Activated T-helper 1 cell treated with anti-CD3 and anti-CD28 coated beads, Interleukin-12 subunit alpha, Interleukin-12 subunit beta, Interleukin-2, Interleukin-4 antibody, amounts not matched to agents 30 ng/mL and 10 ng/mL and 1 ng/mL, durations not matched to agents 14 hours and 24 hours and 36 hours (primary cell): ENCODE measurements at places on chromosomes 7 and 10. TPM values are rescaled to one million over a fixed set of nuclear protein-coding genes. Genes with fewer than 3 reads are reported as not detected.
A peak's percentile ranks its signal among the peaks of the same experiment; 100 is the strongest.

DNA sequence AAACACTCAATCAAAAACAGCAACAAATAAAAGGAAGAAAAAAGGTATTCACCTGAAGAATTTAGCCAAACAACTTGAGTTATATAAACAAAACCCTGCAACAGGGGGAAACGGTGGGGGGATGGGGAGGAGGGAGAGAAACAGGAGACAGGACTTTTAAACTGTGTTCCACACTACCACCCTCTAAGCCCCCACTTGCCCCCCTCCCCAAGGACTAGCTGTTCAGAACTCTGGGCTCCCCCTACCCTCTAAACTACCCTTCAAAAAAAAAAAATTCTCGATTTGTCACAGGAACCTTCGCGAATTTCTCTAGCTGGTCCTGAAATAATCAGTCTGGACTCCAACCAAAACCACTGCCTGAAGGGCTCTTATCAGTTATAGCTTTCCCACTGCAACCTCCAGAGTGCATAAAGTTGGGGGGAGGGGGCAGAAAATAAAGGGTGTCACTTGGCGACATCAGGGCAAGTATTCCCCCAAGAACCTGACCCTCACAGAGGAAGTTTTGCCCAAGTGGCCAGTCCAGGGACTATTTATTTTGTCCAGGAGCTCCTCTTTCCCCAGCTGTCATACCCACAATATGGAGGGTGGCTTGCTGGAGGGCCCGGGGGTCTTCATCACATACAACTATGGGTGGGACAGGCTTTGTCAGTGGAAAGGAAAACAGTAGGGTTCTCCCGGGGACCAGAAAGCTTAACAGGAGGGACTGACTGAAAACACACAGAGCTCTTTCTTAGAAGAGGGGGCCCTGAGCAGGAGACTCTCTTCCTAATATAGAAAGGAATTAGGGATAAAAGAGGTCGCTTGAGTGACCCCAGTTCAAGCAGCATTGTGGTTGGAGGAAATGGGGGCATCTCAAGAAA, 1.3 kb downstream of the UBE2H start:
- H3K4me1 ChIP-seq, result peaks cover 19% of the 10 kb centered on the region
- H3K36me3 ChIP-seq, result peaks cover 5% of the 10 kb centered on the region

GRCh38 chr7:116952635-116953371, 498 bp upstream of the ST7 start:
- no peak for DNase-seq
- peak overlapping the region; percentile 76 for H3K4me3 ChIP-seq
- peaks cover 4% of the 10 kb centered on the region for H3K36me3 ChIP-seq
- peaks cover 20% of the 10 kb centered on the region for H3K27me3 ChIP-seq

DNA sequence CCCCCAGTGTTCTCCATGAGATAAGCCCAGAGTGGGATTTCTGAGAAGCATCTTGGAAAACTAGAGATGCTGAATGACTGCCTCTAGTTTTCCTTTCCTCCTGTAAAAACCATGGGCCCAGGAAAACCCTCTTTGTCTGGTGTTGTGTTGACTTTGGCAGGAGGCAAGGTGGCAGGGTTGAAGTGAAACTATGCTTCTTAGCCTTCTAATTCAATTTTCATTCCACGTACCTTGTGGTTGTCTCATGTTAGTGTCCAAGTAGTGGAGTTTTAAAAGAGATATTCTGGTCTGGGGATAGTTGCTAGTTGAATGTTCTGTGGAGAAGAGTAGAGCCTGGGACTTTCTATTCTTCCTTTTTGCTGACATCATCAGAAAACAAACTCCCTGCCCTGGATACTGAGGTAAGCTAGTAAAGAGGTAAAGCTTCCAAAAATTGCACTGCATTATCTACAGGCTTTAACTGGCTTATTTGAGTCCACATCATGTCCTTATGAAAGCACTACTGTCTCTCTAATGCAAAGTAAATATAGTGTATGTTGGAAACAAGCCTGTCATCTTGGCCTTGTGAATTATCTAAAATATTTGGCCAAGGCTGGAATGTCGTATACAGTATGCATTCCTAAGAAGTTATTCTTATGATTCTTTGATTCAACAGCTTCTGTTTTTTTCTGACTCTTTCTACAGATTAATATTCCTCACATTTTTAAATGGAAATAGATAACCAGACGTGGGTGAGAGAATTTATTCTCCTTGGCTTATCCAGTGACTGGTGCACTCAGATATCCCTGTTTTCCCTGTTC, at the start of gene OR2F2:
Gene OR2F2, plus strand, starts transcription at position 708 of the 800 bp plus-strand sequence. Its CDS starts 0 bp downstream, at position 708.
- H3K36me3 ChIP-seq, result no peaks in the 10 kb centered on the region
- H3K4me3 ChIP-seq, result no peak within 1 kb of the TSS
- no peak within 1 kb of the TSS for H3K27ac ChIP-seq
- peaks cover 4% of the 10 kb centered on the region for H3K27me3 ChIP-seq

DNA sequence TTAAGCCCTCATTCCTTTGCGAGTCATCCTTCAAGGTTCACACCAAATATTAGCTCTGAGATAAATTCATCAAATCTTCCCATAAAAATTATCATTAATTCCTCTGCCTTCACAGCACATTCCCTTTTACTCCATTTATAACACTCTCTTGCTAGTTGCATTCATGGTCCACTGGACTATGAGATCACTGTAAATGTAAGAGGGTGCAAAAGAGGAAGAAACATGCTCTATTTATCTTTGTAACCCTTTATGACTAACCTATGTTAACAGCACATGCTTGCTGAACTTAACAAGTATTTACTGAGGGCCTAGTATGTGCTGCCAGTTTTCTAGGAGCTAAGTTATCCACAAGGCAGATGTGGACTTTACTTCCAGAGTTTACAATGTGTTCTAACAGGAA, 86.7 kb upstream of the TMEM168 start:
- no peak overlapping the region for H3K27ac ChIP-seq
- no peaks in the 10 kb centered on the region for H3K27me3 ChIP-seq
- no peak for DNase-seq
- H3K36me3 ChIP-seq, result peaks cover 4% of the 10 kb centered on the region
- H3K4me3 ChIP-seq, result no peak overlapping the region

DNA sequence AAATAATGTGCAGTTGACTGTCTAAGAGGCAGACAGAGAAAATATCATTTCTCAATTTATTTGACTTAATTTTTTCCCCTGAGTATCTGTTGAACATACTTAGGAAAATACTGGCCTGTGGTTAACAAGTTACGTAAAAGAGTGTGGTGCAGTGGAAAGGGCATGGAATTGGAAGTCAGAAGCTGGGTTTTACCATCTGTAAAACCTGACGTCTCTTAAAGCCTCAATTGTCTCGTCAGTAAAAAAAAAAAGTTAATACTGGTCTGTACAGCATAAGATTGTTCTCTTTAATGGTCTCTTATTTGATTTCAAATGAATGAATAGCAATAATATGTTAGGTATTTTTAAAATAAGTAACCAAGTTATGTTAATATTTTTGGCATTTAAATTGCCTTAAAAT, 67.8 kb downstream of the PHTF2 start:
- no peaks in the 10 kb centered on the region for H3K27me3 ChIP-seq
- no peak overlapping the region for H3K27ac ChIP-seq
- H3K36me3 ChIP-seq, result peaks cover 7% of the 10 kb centered on the region
- H3K4me1 ChIP-seq, result no peaks in the 10 kb centered on the region

DNA sequence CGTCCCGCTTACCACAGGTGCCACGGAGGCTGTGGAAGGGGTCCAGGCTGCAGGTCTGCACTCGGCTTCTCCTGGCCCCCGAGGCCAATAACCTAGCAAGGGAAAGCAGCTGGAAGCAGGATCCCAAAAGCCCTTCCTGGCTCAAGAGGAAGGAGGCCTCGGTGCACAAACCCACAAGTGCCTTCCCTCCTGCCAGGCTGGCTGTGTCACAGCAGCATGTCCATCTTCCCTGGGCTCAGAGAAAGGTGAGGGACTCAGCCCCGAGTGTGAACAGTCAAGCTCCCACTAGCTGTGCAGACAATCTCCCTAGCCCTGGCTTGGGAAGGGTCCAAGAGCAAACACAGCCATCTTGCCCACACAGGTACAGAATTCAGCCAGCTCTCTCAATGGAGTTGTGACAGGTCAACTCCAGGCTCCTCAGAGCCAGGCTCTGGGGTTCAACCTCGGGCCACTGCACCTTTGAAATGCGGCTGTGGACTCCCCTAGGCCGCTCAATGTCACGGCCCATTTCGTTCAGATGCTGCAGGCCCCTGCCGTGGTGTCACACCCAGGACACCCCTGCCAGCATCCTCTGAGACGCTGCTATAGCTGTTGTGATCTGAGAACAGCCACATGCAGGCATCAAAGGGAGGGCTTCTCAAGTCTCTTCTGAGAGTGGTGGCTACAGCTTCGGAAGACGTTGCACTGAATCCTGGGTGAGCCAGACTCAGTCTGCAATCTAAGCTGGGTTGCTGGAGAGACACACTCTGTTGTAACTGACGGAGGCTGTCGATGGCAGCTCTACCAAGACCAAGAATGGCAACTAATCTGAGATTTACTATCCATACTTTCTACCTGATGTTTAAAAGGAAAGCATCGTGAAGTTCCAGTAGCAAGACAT, 137.9 kb downstream of the DIP2C start:
- no peak overlapping the region for H3K27ac ChIP-seq
- H3K36me3 ChIP-seq, result no peaks in the 10 kb centered on the region
- no peak for DNase-seq
- no peaks in the 10 kb centered on the region for H3K4me1 ChIP-seq
- peaks cover 10% of the 10 kb centered on the region for H3K27me3 ChIP-seq
- no peak overlapping the region for H3K4me3 ChIP-seq

GRCh38 chr7:33932832-33933468, 27.6 kb downstream of the BMPER start:
- no peak overlapping the region for H3K4me3 ChIP-seq
- peaks cover 6% of the 10 kb centered on the region for H3K27me3 ChIP-seq
- H3K27ac ChIP-seq, result no peak overlapping the region
- H3K36me3 ChIP-seq, result no peaks in the 10 kb centered on the region
- no peaks in the 10 kb centered on the region for H3K4me1 ChIP-seq
- peak; percentile 36 for DNase-seq

GRCh38 chr7:135650831-135651573, 11.3 kb upstream of the STMP1 start:
- no peak overlapping the region for H3K4me3 ChIP-seq
- H3K4me1 ChIP-seq, result no peaks in the 10 kb centered on the region
- no peaks in the 10 kb centered on the region for H3K27me3 ChIP-seq
- no peak for DNase-seq
- H3K36me3 ChIP-seq, result peaks cover 6% of the 10 kb centered on the region

- no peaks in the 10 kb centered on the region for H3K36me3 ChIP-seq
- H3K4me1 ChIP-seq, result no peaks in the 10 kb centered on the region
- no peak overlapping the region for H3K27ac ChIP-seq
- H3K4me3 ChIP-seq, result no peak overlapping the region
- H3K27me3 ChIP-seq, result peaks cover 2% of the 10 kb centered on the region
Measured at GRCh38 chr7:47153576-47153975, 428.3 kb downstream of the TNS3 start.

DNA sequence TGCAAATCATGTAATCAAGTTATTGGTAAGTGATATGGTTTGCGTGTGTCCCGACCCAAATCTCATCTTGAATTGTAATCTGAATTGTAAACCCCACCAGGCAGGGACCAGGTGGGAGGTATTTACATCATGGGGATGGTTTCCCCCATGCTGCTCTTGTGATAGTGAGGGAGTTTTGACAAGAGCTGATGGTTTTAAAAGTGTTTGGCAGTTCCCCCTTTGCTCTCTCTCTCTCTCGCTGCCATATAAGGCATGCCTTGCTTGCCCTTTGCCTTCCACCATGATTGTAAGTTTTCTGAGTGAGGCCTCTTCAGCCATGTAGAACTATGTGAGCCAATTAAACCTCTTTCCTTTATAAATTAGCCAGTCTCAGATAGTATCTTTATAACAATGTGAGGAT, 302.6 kb downstream of the THSD7A start:
- no peak overlapping the region for H3K4me3 ChIP-seq
- no peak for DNase-seq
- H3K36me3 ChIP-seq, result no peaks in the 10 kb centered on the region

GRCh38 chr10:66671064-66671463, 254.8 kb upstream of the LRRTM3 start:
- no peaks in the 10 kb centered on the region for H3K27me3 ChIP-seq
- H3K36me3 ChIP-seq, result no peaks in the 10 kb centered on the region
- DNase-seq, result no peak

C10orf67 gene
- 0.18 TPM in 1 of 2 replicates, not detected in the other for total RNA-seq

SEMA3C gene
- total RNA-seq, result not detected in 2 replicates

GIMAP6 gene
- 38.7 and 41.3 TPM in 2 replicates for total RNA-seq

FRAT1 gene
- total RNA-seq, result 3.0 and 3.3 TPM in 2 replicates

SPDYE9 gene
- total RNA-seq, result not detected in 2 replicates

GPR146 gene
- 2.2 and 2.8 TPM in 2 replicates for total RNA-seq

ADAM12 gene
- total RNA-seq, result not detected in 2 replicates
